ENCODE measurements at places on chromosomes 13 and 19.
A peak's percentile ranks its signal among the peaks of the same experiment; 100 is the strongest.

DNA sequence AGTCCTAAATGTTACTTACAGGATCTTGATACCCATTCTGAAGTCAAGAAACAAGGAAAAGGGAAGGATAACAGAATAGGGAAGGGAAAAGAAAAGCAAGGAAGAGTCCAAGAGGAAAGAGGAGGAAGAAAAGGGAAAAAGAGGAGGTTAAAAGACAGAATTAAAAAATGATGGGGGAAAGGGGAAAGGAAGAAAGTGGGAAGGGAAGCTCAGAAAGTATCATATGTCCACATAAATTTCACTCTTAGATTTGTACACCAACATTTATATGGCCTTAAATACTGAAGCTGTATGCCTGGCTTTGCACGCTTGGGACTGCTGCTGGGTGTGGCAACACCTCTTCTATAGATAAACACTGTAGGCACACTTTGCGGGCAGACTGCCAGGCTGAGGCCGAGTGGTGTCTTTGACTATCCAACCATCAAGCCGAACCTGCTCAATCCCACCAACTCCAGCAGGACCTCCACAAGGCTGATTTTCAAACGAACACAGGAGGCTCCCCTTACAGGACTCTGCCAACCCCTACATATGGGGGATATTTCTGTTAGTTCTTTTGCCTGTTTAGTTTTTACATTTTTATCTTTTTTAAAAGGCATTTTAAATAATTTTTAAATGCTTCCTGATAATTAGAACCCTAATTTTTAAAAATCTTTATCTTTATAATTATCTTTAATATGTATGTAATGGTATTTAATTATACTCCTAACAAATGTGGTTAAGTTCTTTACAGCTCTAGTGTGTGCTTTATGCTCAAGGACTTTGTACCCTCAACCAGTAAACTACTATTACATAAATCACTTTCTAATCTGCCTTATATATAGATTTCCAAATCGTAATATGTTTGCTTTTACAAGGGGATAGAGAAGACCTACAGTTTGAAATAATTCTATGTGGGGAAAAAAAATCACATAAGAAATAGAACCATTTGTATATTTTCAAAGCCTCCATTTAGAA lies 154.2 kb downstream of the DIAPH3 start:
- DNase-seq, result no peak

GRCh38 chr19:54369082-54369687 lies 4.5 kb upstream of the LAIR1 start:
- DNase-seq, result no peak

DNA sequence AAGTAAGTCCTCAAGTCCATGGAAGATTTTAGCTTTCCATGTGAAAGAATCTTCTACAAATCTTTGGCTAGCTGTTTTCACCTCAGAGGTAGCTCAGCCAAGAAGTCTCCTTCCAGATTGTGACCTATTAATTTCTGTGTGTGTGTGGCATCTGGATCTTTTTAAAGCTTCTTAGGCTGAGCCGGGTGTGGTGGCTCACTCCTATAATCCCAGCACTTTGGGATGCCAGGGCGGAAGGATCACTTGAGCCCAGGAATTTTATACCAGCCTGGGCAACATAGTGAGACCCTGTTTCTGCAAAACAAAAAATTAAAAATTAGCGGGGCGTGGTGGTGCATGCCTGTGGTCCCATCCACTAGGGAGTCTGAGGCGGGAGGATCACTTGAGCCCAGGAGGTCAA lies 13.4 kb upstream of the SLC44A2 start:
- DNase-seq, result no peak

- no peak for DNase-seq
These were observed 14.7 kb downstream of the ZNF574 start for GRCh38 chr19:42090672-42091071.

DNA sequence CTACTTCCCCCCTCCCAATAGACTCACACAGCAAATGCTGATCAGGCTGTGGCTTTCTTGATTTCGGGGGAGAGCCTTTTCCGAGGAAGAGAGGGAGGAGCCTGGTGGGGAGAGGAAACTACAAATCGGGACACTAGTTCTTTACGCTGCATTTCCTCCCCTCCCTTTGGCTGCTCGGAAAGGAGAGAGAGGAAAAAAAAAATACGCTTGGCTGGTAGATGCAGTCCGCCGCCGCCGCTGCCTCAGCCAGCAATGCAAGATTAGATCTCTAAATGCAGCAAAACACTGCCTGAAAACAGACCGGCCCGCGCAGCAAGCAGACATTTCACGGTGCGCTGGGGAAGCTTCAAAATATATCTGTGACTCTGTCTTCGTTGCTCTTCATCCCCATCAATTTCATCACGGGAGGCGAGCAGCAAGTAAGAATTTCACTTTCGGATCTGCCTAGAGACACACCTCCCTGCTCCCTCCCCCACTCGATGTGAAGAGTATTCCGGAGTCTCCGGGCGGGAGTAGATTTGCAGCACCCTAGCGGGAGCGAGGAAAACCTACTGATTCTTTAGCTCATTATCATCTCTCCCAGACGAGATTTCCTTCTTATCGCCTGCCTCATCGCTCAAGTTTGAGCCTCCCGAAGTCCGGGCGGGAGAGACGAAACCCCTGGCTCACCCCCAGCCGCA lies at the start of gene PCDH17:
TSS of gene PCDH17 (plus strand) at position 149 of the 680 bp plus-strand sequence. CDS start 803 bp downstream, outside the sequence.
- DNase-seq, result peak; percentile 51

DNA sequence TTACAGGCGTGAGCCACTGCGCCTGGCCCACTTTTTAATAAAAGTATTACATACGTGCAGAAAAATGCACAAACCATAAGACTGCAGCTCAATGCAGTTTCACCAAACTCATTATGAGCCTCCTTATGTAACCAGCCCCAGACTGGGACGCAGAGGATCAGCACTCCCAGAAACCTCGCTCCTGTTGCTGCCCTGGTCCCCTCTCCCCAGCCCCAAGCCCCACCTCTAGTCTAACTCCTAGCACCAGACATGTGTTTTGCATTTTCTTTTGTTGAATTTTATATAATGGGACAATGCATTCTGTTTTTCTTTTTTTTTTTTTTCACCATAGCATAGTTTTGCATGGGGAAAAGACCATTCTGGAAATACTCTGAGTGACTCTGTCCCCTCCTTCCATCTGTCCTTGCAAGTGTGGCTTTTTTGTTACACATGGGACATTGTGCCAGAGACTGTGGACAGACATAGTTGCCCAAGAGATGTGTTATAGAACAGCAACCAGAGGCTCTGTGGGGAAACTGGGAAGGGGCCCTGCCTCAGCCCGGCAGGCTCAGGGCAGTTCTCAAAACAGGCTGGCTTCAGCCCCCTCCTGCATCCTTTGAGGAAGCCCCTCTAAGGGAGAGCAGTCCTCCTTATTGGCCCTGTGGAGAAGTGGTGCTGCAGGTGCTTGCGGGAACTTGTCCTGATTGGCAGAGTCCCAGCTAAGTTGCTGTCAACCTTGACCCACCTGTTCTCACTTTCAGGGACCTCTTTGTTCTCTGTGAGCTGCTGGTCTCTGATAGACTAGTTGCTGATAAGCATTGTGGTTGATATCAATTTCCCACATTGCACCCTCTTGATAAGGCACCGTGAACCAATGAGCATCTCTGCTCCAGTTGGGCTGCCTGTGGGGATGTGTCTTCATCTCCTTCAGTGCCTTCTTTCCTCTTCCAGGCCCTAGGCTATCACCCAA lies 13.8 kb upstream of the OLFM4 start:
- DNase-seq, result no peak

- DNase-seq, result no peak
These were observed 56.2 kb downstream of the TRPM4 start for GRCh38 chr19:49213791-49214190.

DNA sequence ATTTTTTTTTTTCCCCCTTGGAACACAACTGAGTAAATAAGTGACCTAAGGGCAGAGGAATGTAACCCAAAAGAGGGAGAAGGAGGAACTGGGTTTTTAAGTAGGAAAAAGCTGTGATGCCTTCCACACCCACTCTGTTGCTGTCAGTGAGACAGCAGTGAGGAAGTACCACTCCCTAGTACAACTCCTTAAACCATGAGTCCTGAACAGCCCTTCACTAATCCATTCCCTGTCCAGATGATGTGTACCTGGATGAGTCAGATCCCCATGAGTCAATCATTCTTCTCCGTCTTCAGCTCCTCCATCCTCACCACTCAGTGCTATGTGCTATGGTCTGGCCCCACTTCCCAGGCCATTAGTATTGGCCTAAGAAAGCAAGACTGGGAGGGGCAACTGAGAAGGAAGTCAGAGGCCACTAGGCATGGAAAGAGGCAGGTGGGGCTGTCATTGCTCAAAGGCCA lies 12.9 kb upstream of the CXCL17 start:
- DNase-seq, result no peak

DNA sequence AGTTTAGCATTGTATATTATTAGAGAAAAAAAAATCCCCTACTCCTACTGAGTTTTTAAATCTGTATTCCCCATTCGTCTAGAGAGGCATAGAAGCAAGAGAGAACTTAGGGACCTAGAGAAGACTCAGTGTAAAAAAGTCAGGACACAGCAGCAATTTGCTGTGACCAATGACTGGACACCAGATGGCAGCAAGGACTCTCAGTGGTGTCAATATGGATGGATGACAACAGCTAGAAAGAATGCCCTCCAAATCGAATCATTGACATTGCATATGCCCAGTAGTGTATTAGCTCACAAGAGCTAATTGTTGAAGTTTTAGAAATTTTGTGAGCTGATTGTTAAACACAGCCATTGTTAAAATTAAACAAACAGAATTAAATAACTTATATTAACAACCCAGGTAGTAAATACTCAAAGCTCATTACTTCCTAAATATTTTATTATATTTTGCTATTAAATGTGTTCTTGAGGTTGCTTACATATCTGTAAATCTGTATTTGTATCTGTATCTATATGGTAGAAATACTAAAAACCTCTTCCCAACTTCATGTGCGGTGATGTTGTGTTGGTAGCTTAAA lies 43.9 kb downstream of the SIAH3 start:
- peak; percentile 66 for DNase-seq

DNA sequence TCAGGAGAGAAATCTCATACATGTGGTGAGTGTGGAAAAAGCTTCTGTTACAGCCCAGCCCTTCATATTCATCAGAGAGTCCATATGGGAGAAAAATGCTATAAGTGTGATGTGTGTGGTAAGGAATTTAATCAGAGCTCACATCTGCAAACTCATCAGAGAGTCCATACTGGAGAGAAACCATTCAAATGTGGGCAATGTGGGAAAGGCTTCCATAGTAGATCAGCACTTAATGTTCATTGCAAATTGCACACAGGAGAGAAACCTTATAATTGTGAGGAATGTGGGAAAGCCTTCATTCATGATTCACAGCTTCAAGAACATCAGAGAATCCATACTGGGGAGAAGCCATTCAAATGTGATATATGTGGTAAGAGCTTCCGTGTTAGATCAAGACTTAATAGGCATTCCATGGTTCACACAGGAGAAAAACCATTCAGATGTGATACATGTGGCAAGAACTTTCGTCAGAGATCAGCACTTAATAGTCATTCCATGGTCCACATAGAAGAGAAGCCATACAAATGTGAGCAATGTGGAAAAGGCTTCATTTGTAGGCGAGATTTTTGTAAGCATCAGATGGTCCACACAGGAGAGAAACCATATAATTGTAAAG lies 15.2 kb downstream of the ZNF221 start:
- DNase-seq, result peak; percentile 2

GRCh38 chr13:90912247-90912646 lies 435.2 kb upstream of the MIR17HG start:
- no peak for DNase-seq

GRCh38 chr19:48878196-48879024 lies 6.2 kb downstream of the PPP1R15A start:
- no peak for DNase-seq

GRCh38 chr19:2711875-2712205 lies 9.3 kb downstream of the DIRAS1 start:
- DNase-seq, result no peak

GRCh38 chr19:52896431-52897137 lies 851 bp downstream of the ZNF320 start:
- DNase-seq, result peak; percentile 21

DNA sequence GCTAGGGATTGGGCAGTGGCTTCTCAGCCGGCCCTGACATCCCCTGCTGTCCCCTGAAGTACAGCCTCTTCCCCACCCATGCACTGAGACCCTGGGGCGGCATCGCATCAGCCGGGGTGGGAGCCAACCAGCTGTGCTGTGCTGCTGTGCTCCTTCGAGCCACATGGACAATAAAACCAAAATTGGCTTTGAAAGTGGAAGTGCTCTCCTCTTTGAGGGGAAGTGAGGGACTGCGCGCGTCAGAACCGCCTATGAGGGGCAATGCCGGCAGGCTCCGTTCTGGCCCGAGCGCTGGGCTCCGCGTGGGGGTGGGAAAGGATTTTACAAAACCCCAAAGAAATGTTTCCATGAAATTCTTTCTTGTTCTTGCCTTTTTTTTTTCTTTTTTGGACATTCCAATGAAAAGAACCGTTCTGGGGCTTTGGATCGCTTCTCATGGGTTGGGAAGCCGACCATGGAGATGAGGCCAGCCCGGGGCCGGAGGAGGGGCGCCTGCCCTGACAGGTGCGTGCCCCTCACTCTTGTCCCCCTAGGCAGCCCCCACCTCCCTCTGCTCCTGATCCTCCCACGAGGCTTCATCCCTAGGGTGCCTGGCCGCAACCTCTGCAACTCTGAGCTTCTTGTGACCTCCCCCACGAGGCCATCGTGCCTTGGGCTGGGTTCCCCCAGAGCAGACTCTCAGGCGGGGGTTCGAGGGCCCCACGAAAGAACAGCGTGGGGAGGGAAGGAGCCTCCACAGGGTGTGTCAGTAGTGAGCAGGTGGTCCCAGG lies 22.6 kb downstream of the KLHL26 start:
- DNase-seq, result peak; percentile 45

DNA sequence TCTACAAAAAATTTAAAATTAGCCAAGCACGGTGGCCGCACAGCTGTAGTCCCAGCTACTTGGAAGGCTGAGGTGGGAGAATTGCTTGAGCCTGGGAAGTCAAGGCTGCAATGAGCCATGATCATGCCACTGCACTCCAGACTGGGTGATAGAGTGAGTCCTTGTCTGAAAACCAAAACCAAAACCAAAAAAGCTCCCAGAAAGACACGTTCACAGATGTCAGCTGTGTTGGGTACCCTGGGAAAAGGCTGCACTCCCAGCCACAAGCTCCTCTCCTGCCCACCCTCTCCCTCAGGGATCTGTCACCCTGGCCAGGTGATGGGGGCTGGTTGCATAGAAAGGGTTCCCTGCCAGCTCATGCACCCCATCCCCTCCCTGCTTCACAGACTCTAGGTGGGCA lies 53.3 kb downstream of the RNF6 start:
- no peak for DNase-seq

GRCh38 chr19:56960959-56961543 lies 120.5 kb upstream of the PEG3 start:
- DNase-seq, result no peak
